ENCODE measurements at places on chromosomes 1 and 21.

GRCh38 chr1:228035844-228036243 is 29.0 kb downstream of the WNT3A start:
- DNase-seq, result no peak

DNA sequence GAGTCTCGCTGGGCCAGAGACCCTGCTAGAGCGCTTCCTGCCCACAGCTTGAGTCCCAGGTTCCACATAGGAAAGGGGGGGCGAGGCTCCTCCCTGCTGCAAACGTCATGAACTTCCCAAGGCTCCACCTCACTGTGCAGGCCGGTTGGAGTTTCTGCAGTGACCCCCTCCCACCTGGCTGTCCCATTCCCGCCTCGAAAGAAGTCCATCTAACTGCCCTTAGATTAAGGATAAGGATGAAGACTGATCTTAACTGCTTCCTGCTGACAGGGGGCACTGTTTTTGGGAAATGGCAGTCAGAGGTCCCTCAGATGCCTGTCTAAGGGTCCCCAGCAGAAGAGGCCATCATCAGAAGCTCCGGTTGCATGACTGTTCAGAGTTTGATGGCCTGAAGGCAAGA is 62.7 kb downstream of the STUM start:
- DNase-seq, result no peak

DNA sequence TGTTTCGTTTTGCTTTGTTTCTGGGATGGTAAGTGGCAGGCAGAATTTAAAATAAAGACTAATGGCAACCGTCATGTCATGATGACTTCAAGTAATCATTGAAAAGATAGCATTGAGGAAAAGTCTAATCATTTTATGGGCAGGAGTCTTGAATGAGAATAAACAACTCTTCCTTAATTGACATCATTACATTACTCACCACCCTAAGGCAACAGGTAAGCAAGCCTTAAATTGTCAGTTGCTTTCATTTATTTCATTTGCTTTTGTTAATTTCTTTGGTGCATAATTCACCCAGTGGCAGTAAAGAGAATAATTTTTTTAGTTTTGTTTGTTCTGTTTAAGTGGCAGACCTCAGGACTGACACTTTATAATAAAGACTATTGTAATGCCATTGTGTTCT is 669.0 kb downstream of the RWDD3 start:
- DNase-seq, result no peak

- DNase-seq, result no peak
Measured at GRCh38 chr1:233224311-233224710, 71.2 kb downstream of the PCNX2 start.

DNA sequence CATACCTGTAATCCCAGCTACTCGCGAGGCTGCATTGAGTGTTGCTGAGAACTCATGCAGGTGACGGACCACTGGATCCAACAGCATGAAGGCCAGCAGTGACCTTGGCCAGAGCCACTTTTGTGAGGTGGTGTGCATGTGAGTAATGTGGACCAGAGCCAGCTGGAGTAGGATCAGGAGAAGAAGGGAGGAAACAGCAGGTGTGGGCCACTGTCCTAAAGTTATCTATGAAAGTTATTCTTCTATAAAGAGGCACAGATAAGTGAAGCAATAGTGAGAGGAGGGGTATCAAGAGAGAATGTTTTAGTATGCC is 47.8 kb downstream of the TCP10L start:
- DNase-seq, result no peak

GRCh38 chr21:44718571-44718970 is 7.2 kb upstream of the TSPEAR start:
- DNase-seq, result no peak

GRCh38 chr1:194069168-194069830 is 882.9 kb upstream of the B3GALT2 start:
- no peak for DNase-seq

DNA sequence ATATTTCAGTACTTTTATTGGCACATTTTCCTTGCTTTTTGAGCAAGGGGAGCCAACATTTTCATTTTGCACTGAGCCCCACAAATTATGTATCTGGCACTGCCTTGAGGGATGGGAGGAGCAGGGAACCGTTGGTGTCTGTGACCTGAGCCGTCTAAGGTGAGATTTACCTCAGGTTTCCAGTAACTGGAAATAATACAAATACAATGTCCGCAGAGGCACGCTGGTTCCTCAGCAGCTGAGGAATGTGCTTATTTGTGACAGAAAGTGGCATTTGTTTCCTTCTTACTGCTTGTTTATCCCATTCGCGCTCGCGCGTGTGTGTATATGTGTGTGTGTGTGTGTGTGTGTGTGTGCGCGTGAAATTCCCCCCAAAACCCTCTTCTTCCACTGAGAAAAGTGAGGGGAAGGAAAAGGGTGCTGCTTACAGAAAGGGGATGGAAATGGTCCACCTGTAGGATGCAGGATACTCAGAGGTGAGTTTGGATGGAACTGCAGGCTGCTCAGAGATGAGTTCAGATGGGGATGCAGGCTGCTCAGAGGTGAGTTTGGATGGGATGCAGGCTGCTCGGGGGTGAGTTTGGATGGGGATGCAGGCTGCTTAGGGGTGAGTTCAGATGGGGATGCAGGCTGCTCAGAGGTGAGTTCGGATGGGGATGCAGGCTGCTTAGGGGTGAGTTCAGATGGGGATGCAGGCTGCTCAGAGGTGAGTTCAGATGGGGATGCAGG is 30.2 kb upstream of the SLAMF1 start:
- no peak for DNase-seq
